ENCODE measurements at places on chromosomes 4 and X.

GRCh38 chrX:110321081-110321480, 3.2 kb upstream of the AMMECR1 start:
- no peak for DNase-seq

GRCh38 chr4:37882665-37883296, 8.1 kb upstream of the TBC1D1 start:
- no peak for DNase-seq

DNA sequence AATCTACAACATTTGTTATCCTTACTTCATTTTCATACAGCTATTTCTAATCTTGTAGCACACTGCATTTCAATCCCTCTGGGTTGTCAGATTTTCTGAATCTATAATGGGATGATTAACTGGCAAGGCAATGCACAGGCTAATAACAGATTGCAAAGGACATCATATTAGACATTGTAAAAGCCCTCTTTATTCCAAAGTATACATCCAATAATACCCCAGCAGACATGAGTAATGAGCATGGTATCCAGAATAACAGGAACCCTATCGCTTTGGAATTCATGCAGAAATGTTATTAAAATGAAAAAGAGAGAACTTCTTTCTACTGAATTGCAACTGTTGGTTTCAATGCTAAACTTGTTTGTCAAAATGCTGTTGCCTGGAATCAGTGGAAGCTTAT, 122.9 kb downstream of the C4orf33 start:
- no peak for DNase-seq

DNA sequence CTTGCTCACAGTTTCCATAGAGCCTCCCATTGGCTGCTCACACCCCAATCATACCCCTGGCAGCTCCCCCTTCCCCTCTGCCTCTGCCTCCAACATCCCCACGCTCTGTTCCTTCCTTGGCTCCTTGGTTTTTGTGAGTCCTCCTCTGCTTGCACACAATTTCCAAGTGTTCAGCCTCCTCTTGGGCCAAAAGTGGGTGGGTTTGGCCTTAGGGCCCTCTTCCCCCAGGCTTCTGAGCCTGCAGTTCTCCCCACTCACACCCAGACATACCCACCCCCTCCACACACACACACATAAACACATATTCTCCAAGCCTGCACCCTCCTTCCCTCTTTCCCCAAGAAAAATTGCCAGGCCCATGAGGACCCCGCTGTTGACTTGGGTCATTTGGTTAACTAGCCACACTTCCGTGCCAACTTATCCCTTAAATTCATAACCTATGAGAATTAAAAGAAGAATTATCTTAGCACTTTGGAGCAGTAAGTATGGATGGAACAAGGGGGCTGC, 4.5 kb downstream of the APLN start:
- no peak for DNase-seq

DNA sequence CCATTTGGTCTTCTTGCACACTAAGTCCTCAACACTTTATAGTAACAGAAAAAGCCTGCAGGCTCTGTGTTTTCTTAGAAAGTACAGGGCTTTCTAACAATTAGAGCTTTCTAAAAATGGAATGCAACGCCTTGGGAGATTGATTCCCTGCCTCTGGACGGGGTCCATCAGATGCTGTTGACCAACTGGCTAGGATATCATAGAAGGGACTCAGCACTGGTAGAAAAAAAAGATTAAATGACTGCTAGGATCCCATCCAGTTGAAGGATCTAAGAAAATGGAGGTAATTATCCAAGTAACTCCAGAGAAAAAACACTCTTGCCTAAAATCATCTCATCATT, 39.5 kb downstream of the USP46 start:
- no peak for DNase-seq

DNA sequence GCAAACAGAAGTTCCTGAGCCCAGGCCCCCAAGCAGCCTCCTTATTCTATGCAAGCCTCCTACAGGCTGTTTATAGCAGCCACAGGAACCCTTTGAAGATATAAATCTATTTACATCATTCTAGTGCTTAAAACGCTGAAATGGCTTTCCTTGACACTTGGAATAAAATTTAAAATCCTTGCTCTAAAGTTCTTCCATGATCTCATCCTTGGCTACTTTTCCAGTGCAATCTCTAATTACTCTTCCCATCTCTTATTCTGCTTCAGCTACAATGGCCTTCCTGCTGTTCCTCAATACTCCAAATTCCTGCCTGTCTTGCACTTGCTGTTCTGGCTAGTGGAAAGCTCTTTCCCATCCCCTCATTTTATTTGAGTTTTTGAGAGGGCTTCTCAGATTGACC, 634.2 kb upstream of the NR3C2 start:
- no peak for DNase-seq

- DNase-seq = no peak
Measured at GRCh38 chr4:33425936-33426335, 2705.8 kb downstream of the PCDH7 start.
